ENCODE measurements at places on chromosomes 3 and 15.

GRCh38 chr3:161222662-161223061 is 1.6 kb downstream of the NMD3 start:
- no peak for DNase-seq

GRCh38 chr3:189014526-189014925 is 157.2 kb upstream of the TPRG1 start:
- DNase-seq, result no peak

DNA sequence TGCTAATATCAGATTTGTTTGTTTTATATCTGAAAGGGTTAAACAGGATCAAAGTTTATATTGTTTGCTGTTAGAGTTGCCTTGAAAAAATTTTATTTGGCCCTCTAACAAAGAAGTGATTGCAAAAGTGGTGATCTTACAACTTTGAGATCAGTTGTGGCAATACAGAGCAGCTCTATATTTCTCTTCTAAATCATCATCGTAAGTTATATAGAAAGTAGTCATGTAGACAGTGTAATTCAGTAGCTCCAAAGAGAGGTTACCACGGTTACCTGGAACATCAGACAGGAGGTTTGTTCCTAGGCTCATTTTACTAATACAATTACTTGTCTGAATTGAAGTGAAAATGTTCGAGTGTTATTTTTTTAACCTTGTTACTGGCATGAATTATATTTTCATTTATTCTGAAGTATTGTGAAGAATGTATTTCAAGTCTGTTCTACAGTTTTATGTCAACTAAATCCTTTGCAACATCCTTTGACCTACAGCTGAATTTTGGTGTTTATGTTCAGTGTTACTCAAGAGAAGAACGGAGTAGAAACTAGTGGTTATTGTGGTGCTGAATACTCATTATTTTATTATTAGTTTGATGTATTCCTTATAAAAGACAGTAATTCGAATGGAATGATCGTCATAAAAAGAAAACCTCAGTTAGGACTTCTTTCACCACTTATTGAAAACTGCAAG is 214.2 kb downstream of the NAALADL2 start:
- DNase-seq, result no peak

DNA sequence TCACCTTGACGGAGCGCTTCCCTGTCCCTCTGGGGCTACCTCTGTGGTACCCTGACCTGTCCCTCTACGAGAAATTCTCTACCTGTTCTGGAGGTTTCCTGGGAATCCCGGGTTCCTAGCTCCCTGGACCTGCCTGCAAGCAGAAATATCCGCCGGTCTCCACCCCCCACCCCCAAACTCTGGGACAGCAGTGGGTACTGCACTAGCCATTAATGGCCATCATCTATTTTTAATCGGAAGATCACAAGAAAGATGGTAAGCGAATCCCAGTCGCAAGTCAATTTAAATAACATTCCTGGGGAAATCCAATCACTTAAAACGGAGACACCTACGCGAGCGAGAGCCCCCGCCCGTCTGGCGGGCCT is 429 bp upstream of the C3orf80 start:
- no peak for DNase-seq

GRCh38 chr15:68298882-68299381 is 21.4 kb downstream of the FEM1B start:
- DNase-seq, result no peak

- peak; percentile 43 for DNase-seq
Observed at GRCh38 chr3:102536456-102536855, 101.6 kb downstream of the ZPLD1 start.

DNA sequence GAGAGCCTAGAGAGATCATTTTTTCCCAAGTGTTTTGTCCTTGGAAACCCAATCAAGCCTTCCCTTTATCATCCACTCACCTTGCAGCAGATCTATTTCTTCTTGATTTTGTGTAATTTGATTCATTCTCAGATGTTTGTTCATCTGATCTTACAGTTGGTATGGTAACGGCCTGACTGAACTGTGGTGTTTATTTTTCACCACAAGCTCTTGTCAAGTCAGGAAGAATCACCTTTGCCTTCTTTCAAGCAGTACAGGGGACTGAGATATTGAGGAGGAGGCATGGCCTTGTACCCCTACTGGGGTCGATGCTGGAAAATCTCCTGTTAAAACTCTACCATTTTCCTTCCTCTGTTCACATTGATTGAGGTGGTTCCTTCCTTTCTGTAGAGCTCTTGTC is 361.4 kb upstream of the CFAP20DC start:
- DNase-seq, result no peak

DNA sequence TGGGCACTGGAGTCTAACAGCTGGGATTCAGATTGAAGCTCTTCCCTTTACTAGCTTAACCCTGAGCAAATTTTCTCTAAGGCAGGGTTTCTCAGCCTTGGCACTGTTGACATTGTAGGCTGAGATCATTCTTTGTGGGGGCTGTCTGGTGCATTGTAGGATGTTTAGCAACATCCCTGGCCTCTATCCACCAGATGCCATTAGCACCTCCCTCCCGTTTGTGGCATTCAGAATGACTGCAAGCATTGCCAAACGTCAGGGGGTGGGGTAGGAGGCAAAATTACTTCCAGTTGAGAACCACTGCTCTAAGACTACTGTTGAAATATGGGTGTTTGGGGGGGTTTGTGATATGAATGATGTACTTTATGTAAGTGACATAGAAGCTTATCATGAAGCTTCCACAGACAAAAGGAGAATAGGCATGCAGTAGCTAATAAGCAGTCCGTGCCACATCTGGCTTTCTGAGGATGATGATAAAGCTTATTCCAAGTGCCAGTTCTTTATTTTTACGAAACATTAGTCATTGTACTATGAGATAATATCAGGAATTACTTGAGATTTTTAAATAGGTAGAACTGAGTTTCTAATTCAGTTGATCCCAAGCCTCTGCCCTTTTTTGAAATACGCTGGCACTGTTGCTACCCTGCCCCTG is 39.3 kb downstream of the NKIRAS1 start:
- no peak for DNase-seq

- DNase-seq, result no peak
Observed at GRCh38 chr3:170740726-170741591, 129.0 kb downstream of the RPL22L1 start.

DNA sequence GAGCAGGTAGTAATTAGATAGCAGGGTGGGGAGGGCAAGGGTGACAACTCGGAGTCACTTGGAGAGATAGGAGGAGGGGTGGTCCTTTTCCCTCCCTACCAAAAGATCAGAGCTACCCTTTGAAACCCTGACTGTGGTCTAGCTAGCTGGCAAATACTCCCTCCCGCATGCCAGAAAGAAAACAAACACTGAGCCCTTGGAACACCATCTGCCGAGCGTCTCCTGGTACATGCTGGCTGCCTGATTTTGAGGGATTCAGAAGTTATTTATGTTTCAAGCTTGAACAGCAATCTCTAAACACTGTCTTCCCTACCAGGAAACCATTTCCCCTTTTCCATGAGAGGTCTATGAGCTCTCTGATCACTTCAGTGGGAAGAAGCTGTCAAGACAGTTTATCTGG is 291.6 kb upstream of the CFAP20DC start:
- no peak for DNase-seq

- DNase-seq, result no peak
Observed at GRCh38 chr3:112035241-112035640, 705 bp downstream of the TMPRSS7 start.

GRCh38 chr15:82999905-83000671 is 11.4 kb downstream of the C15orf40 start:
- DNase-seq, result peak; percentile 9

DNA sequence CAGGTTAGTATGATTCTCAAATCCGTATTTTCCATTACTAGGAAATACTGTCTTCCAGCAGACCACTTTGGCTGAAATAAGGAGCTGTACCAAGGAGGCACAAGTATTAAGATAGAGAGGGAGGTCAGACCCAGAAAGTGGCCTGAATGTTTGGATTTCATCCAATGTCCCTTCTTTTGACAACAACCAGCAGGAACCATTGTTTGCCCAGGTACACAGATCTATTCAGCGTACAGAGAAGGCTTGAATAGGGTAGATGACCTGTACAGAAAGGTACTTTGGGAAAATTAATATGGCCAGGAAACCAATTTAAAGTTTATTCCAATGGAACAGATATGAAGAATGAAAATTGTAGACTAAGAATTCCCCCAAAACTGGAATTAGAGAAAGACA is 12.6 kb downstream of the MTHFS start:
- DNase-seq, result no peak

DNA sequence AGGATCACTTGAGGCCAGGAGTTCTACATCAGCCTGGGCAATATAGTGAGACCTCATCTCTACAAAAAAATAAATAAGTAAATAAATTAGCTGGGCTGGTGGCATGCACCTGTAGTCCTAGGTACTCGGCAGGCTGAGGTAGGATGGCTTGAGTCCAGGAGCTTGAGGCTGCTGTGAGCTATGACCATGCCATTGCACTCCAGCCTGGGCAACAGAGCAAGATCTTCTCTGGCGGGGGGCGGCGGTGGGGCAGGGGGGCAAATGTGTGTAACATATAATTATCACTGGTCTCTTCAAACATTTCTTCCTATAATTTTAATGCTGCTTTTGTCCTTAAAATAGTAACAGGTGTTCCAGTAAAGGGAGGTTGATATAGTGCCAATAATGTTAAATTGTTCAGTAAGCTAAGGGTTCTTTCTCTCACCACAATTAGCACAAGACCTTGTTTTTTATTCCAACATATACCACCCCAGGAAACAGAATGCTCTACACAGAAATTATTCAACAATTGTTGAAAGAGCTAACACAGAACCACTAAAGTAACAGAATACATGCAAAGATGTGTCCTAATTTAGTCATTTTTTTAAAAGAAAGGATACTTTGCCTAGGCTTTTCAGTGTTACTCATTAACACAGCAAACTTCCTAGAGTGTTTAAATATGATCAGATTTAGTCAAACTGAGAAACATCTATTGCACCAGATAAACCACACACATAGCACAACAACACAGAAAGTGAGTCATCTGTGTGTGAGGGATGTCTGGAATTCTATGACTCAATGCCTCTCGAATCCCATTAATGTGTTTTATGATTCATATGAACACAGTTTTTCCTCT is 29.1 kb downstream of the ANKRD28 start:
- peak; percentile 42 for DNase-seq

- DNase-seq, result no peak
Observed at GRCh38 chr3:13338996-13339395, 81.1 kb downstream of the NUP210 start.

- DNase-seq, result no peak
Observed at GRCh38 chr3:71074423-71074822, 509.1 kb downstream of the FOXP1 start.

GRCh38 chr3:129534428-129535027 is 6.1 kb downstream of the RHO start:
- DNase-seq, result no peak

DNA sequence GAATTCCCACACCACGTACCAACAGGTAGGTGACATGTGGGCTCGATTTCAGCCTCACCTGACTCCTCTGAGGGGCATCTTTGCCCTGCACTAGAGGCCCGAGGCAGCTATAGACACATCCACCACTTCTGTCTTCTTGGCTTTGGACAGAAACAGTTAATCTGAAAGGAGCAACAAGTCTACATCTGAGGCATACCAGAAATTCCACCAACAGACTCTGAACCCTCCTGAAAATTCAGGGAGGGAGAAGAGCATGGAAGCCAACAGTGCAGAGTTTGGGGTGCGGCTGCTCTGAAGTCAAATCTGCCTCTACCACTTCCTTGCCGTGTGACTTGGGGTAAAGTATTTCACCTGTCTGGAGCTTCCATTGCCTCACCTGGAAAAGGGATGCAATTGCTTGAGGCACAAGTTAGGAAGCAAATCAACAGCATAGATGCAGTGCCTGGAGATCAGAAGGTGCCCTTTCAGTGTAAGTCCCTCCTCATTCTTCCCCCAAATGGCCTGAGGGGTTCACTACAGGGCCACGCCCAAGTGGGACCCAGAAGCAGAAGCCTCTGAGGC is 119.8 kb downstream of the SHQ1 start:
- no peak for DNase-seq

- no peak for DNase-seq
Observed at GRCh38 chr3:56314842-56315241, 153.4 kb downstream of the ERC2 start.

DNA sequence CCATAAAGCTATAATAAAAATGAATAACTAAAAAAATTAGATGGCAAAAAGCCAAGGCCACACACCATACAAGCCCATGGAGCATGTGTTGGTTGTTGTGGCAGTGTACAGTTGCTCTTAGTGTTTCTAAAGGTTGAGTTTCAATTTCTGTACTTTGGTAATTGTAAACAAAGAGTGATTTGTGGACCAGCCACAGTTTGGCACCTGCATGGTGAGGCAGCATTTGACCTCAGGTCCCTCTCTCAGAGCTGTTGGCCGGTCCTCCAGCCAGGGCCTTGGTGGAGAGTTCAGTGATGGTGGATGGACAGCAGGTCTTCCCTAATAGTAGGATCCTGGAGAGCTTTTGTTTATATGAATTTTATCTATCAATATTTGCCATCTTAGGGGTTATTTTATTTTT is 5.6 kb downstream of the ACAD9 start:
- no peak for DNase-seq

GRCh38 chr3:108150200-108150599 is 59.4 kb upstream of the CD47 start:
- DNase-seq, result no peak

DNA sequence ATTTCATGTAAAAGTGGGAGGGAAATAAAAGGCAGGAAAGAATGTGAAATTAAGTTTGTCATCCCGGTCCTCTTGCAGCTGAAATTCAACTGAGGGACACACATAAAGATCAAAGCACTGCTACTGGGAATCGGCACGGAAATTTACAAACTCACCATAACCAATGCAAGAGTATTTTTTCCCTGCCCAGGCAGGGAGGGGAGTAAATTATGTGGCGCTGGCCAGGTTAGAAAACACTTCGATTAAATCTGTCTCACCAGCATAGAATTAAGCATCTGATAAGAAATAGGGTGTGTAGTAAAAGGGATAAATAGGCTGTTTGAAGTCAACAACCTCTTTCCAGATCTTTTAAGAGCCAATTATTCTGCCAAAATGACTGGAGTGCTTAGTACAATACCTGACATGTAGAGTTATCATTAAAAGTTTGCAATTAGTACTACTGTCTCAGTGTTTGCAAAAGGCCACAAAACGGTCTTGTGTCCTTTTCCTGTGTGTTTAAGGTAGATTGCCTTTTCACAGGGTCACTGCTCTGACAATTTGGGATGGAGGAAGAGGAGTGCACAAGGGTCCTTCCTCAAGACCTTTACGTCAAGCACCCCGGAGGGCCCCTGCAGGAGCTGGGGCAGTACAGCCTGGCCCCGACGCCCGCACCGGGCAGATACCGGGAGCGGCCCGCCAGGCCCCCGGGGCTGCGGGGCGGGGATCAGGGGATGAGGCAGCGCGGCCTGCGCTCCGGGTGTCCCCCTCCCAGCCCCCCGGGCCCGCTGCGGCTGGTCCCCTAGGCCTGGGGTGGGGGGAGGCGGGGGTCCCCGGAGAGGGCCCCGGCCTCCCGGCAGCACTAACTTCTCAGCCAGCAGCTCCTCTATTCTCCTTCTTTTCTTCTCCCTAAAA is 651 bp downstream of the UBA3 start:
- DNase-seq, result no peak

DNA sequence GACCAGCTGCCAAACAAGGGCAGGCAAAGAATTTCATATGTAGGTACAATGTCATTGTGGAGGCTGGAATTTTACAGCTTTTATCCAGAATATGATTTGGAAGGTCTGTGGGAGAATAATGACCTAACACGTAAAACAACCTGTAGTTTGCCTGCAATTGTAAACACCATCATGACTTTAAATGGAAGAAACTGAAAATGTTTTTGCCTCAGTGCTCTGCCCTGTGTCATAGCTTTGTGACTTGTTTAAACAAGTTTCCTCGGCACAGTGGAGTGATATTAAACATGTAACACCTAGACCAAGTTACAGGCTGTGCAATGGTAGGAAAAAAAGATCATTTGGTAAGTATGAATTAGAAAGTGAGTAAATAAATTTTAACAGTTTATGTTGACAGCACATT is 171.6 kb upstream of the MBNL1 start:
- DNase-seq, result no peak
